ENCODE measurements at places on chromosomes 5 and 9. TPM values are rescaled to one million over a fixed set of nuclear protein-coding genes. Genes with fewer than 3 reads are reported as not detected.

- H3K36me3 ChIP-seq: peaks cover 10% of the 10 kb centered on the region
- no peak overlapping the region for H3K27ac ChIP-seq
- DNase-seq: no peak
- H3K27me3 ChIP-seq: no peaks in the 10 kb centered on the region
- no peak overlapping the region for H3K4me3 ChIP-seq
These were observed 308.0 kb downstream of the MCTP1 start for GRCh38 chr5:94976853-94977252.

Gene ELAVL2
- 22.8 TPM for total RNA-seq

GRCh38 chr5:59460368-59461153, 433.0 kb downstream of the PDE4D start:
- no peak overlapping the region for H3K27ac ChIP-seq
- H3K27me3 ChIP-seq: no peaks in the 10 kb centered on the region
- H3K4me3 ChIP-seq: no peak overlapping the region
- DNase-seq: no peak
- peaks cover 11% of the 10 kb centered on the region for H3K36me3 ChIP-seq
- peaks cover 19% of the 10 kb centered on the region for H3K4me1 ChIP-seq

Gene CSF2
- total RNA-seq: not detected

DNA sequence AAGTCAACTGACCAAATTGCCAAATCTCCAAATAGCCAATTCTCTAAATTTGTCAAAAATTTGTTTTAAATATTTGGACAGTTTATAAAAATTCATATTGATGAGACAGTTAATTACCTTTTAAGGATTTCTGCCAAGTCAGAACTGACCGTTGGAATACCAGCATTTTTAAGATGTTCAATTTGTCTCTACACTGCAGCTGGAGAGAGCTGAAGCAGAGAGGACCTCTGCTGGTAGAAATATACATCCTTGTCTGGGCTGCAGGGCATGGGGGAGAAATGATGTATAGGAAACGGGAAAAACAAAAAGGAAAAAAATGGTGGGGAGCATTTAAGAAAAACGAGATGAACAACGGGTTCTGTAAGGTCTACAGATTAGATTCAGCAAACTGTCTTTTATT, 16.8 kb downstream of the NR6A1 start:
- peaks cover 84% of the 10 kb centered on the region for H3K4me1 ChIP-seq
- no peak for DNase-seq
- H3K27ac ChIP-seq: no peak overlapping the region
- H3K36me3 ChIP-seq: no peaks in the 10 kb centered on the region
- H3K27me3 ChIP-seq: no peaks in the 10 kb centered on the region

DNA sequence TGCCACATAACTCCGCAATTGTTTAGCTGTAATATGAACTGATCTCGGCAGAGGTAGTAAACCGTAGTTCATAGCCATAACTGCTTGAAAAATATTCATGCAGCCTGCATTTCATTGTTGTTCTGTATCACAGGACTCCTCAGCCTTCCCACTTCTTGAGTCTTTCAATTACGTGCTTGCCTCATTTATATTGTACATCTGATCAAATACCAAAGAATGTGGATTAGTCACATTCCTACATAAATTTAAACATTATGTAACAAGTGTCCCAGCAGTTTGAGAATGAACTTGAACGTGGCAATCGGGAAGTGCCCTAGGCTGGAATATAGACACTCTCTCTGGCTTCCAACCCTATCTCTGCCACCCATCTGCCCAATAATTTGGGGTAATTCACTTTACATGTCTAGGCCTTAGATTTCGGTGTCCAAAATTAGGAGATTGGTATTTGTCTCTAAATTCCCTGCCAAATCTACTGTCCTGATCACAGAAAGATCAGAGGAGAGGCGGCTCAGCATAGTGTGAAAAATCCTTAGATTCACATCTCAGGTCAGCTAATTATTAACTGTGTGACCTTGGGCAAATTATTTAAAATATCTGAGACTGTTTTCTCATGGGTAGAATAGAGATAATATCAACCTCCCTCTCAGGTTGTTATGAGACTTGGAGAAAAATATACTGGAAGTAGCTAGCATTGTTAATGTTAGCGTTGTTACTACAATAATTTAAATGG, 215.1 kb upstream of the RFX3 start:
- peaks cover 25% of the 10 kb centered on the region for H3K4me1 ChIP-seq
- no peak overlapping the region for H3K4me3 ChIP-seq
- no peak for DNase-seq
- H3K27me3 ChIP-seq: peaks cover 8% of the 10 kb centered on the region
- no peaks in the 10 kb centered on the region for H3K36me3 ChIP-seq

DNA sequence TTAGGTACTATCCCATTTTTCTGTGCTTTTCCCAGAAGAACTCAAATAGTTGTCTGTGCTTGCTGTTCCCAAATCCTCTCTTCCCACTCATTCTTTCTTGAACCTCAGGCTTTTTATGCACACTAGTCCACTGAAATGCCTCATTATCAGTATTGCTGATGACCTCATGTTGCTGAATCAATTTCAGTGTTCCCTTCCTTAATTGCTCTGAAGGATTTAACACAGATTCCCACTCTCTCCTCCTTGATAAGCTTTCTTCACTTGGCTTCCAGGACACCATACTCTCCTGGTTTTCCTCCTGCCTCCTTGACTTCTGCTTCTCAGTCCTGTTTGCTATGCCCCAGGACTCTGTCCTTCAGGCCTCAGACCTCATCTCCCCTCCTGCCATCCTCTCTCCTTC, 298.5 kb downstream of the ARHGAP26 start:
- no peak overlapping the region for H3K27ac ChIP-seq
- no peaks in the 10 kb centered on the region for H3K27me3 ChIP-seq
- H3K4me3 ChIP-seq: no peak overlapping the region
- H3K4me1 ChIP-seq: peaks cover 26% of the 10 kb centered on the region

DNA sequence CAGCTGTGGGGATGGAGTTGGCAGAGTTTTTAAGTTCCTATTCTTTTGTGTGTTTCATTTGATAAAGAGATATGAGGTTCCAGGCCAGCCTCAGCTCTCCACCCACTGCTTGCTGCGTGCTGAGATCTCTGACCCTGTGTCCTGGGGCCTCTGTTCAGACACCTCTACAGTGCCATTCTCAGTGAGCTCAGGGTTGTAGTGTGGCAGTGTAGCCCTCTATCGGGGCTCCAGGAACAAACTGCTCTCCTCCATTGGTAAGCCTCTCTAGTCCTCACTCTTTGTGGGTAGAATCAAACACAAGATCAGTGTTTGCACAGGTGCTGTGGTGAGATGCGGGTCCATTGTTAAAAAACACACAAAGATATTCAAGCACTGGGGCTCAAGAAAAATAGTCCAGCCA, 386.6 kb upstream of the RPS23 start:
- DNase-seq: no peak
- peaks cover 10% of the 10 kb centered on the region for H3K4me1 ChIP-seq
- no peak overlapping the region for H3K27ac ChIP-seq
- H3K4me3 ChIP-seq: no peak overlapping the region
- H3K27me3 ChIP-seq: no peaks in the 10 kb centered on the region

- peaks cover 56% of the 10 kb centered on the region for H3K27me3 ChIP-seq
- DNase-seq: peak; percentile 50
- H3K4me3 ChIP-seq: peak within 1 kb of the TSS; percentile 88
- H3K4me1 ChIP-seq: peaks cover 38% of the 10 kb centered on the region
- no peaks in the 10 kb centered on the region for H3K36me3 ChIP-seq
These were observed at the start of gene PCSK1 for GRCh38 chr5:96433066-96433447. Gene PCSK1, minus strand, starts transcription at chr5:96433248. Its CDS starts 206 bp downstream, at chr5:96433042.

Gene HTR4
- total RNA-seq: not detected

Gene THOC3
- 125 TPM for total RNA-seq

- peak overlapping the region; percentile 38 for H3K4me3 ChIP-seq
- H3K27me3 ChIP-seq: peaks cover 50% of the 10 kb centered on the region
- peaks cover 19% of the 10 kb centered on the region for H3K4me1 ChIP-seq
- no peak overlapping the region for H3K27ac ChIP-seq
- peaks cover 31% of the 10 kb centered on the region for H3K36me3 ChIP-seq
These were observed 28.4 kb downstream of the ZFP62 start for GRCh38 chr5:180832638-180833068.

- H3K4me1 ChIP-seq: no peaks in the 10 kb centered on the region
- no peaks in the 10 kb centered on the region for H3K36me3 ChIP-seq
- no peak overlapping the region for H3K4me3 ChIP-seq
- H3K27ac ChIP-seq: no peak overlapping the region
- DNase-seq: no peak
These were observed 124.3 kb downstream of the MRPS30 start for GRCh38 chr5:44932922-44933585.

Gene GFRA3
- total RNA-seq: 1.3 TPM

Measured in WTC11 (cell line).